HS-5 (cell line): ENCODE measurements at places on chromosomes 5 and 9.

DNA sequence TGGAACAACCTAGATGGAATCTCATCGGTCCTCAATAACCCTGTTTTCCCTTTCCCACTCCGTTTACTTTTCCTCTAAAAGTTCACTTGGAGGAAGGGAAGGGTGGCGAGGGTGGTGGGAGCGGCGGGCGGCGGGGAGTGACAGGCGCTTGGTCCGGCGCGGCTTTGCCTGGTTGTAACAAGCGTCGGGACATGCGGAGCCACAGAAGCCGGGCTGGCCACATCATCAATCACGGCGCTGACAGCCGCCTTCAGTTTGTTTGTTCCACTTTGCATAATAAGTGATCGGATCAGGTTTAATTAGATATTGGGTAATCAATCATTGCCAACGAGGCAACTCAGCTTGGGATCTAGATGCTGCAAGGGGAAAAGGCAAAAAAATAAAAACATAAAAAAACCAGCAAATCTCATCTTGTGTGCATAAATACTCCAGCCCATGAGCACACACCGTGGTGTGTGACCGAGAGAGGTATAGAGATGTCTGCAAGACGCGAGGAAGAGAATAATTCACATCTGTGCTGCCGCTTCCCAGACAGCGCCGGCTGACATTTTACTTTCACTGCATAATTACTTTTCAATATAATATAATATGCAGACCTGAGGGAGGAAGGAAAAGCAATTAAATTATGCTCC lies 396.2 kb upstream of the IRX4 start:
- DNase-seq: no peak

GRCh38 chr5:154395407-154396106 lies 50.2 kb upstream of the SAP30L start:
- no peak for DNase-seq

- DNase-seq: no peak
These were observed 28.7 kb downstream of the DNAJC21 start for GRCh38 chr5:34957857-34958690.

- no peak for DNase-seq
These were observed 101.8 kb downstream of the TLE4 start for GRCh38 chr9:79673614-79674013.

- no peak for DNase-seq
These were observed 525.1 kb downstream of the TAF11L14 start for GRCh38 chr5:18159331-18159730.

GRCh38 chr9:97969014-97969413 lies 14.1 kb upstream of the ANP32B start:
- no peak for DNase-seq

DNA sequence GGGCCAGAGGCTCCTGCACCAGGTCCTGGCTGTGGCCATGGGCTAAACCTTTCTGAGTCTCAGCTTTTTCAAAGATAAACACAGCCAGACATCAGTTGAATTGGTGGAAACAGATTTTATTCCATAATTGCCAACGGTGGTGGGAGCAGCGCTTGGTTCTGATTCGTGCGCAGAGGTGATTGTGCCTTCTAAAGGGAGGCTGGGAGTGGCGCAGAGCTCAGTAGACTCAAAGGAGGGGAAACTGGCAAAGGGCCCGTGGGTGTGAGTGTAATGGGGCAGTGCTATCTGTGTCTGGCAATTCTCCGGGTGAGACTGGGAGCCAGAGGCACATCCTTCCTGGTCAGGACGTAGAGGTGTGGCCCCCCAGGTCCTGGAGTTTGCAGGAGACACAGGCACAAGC lies 169.4 kb upstream of the PPP1R26 start:
- no peak for DNase-seq

- DNase-seq: no peak
These were observed 9.0 kb downstream of the RACK1 start for GRCh38 chr5:181234455-181235306.

DNA sequence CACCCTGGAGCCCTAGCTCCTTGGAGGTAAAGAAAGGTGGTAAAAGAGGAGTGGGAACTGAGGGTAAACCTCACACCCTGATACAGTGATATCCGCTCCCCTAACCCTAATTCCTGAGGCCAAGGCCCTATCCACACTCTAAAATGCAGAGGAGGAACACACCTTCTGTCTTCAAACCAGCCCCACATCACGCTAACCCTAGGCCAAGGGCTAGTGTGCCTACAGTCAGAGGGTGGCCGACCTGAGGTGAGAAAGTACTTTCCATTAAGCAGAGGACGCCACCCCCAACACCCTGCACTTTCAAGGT lies 590 bp downstream of the HDAC3 start:
- DNase-seq: no peak

DNA sequence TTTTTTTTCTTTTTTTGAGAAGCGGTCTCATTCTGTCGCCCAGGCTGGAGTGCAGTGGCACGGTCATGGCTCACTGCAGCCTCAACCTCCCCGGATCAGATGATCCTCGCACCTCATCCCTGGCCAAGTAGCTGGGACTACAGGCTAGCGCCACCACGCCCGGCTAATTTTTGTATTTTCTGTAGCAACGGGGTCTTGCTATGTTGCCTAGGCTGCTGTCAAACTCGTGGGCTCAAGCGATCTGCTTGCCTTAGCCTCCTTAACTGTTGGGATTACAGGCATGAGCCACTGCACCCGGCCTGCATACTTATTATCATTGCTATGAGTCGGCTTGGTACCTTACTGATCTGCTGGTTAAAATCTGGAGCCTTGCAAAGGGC lies 790 bp upstream of the IARS1 start:
- no peak for DNase-seq

- no peak for DNase-seq
These were observed 66.2 kb downstream of the PLK2 start for GRCh38 chr5:58393716-58394115.

- no peak for DNase-seq
These were observed 151.0 kb downstream of the C5orf15 start for GRCh38 chr5:133817456-133817855.

GRCh38 chr5:62979472-62979871 lies 400.9 kb downstream of the LRRC70 start:
- DNase-seq: no peak

DNA sequence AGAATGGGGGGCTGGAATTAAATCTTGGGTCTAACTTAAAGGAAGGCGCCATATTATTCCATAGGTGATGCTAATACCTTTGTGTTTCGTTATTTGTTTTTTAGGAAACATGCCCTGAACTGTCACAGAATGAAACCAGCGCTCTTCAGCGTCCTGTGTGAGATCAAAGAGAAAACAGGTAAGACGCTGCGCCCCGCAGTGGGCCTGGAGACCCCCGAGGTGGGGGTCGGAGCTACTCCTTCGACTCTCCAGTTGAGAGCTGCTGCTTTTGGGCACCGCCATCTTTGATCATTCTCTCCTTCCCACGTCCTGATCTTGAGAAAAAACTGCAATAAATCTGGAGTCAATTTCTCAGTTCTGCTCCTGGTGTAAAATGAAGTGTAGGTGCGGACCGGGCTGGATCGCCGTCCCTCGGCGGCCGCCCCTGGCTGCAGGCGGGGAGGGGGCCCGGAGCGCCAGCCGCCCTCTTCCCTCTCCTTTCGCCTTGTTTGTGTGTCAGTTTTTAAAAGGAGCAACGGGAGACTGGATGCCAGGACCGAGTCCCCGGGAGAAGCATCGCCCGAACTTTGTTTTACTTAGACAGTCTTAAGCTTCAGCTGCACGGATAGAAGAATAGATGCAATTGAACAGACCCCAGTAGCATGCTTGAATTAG lies 1.4 kb downstream of the PBX3 start:
- no peak for DNase-seq

DNA sequence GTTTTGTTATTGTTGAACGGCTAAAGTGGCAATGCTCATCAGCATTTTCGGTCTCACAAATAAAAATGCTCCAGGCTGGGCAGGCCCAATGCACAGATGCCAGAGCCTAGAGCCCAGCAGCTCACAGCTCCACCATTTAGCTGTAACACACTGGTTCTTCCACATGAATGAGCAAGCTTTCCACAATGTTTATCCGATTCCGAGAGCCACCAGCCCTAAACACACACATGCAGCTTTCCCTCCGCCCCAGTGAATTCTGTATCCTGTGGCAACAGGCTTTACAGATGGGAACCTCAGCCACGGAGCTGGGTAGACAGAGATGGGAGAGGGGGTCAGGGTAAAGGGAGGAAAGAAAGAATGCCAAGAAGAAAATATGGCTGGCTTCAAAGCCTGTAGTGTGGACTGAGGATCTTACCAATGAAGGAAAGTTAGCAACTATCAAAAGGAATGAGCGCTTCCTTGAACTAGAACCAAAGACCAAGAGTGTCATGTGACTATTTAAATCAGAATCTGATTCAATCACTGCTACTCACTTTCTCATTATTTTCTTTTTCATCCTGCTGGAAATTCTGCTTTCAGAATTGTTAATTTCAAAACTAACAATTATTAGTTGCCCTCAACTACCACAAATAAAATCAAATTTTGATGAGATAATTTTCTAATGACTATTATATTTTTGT lies 77.1 kb downstream of the MRPS27 start:
- DNase-seq: no peak

DNA sequence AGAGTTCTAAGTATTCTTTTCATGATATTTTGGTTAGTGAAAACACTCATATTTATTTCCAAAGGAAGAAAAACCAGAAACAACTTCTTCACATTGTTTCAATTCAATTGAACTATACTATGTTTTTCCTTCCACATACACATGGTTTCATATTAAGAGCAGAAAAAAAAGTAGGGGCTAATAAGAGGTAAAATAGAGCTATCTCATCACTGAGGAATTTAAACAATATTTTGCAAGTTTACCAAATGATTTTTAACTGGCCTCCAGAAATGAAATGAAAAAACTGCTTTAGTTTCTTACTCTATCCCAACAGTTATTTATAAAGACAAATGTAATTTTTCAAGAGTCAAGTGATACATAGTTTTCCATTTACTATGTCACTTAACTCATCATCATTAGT lies 233.5 kb downstream of the RFX3 start:
- DNase-seq: no peak

- no peak for DNase-seq
These were observed 32.2 kb downstream of the FRMPD1 start for GRCh38 chr9:37682951-37683350.

GRCh38 chr5:101679816-101680215 lies 616.3 kb downstream of the SLCO4C1 start:
- no peak for DNase-seq

DNA sequence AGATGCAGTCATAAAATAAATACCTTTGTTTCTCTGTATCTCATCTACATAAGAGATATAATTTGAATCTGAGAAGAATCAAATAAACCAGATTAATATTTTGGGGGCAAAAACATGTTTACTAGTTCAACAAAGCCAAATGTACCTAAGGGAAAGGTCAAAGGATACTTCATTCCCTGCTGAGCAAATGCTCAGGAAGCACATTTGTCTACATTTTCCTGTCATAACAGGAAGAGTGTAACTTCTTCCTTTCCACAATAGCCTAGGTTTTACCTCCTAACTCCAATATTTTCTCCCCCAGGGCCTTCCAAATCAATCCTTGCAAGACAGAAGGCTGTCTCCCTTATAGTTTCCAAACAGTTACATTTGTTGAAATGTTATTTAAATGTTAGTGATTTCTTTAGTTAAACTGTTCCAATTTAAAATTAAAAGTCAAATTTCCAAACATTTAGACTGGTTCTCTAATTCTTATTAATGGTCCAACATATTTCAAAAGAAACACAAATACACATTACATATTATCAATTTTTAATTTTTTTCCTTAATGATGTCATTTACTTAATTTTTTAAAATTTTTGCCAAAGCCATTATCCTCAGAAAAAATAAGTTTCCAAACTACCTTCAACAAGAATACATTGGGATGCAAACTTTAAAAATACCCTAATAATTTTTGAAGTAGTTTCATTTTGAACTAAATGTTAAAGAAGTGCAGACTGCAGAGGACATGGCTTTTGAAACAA lies 67.8 kb downstream of the MEF2C start:
- no peak for DNase-seq

DNA sequence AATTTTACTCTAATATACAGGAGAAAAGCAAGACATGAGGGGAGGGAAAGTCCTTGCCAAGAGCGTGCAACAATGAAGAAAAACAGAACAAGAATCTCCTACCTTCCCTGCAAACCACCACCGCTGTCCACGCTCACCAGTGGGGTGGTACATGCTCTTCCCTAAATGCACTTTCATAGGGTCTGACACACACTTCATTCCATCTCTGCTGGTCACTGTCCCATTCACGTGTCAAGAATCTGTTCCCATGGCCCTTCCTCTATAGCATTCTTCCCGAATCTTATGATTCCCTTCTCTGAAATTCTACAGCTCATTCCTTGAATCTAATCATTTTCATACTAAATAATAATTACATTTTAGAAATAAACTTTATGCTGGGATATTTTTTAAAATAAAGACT lies 11.4 kb upstream of the DNAH5 start:
- DNase-seq: peak; percentile 74

GRCh38 chr9:89896806-89897340 lies 292.1 kb downstream of the GADD45G start:
- DNase-seq: no peak

DNA sequence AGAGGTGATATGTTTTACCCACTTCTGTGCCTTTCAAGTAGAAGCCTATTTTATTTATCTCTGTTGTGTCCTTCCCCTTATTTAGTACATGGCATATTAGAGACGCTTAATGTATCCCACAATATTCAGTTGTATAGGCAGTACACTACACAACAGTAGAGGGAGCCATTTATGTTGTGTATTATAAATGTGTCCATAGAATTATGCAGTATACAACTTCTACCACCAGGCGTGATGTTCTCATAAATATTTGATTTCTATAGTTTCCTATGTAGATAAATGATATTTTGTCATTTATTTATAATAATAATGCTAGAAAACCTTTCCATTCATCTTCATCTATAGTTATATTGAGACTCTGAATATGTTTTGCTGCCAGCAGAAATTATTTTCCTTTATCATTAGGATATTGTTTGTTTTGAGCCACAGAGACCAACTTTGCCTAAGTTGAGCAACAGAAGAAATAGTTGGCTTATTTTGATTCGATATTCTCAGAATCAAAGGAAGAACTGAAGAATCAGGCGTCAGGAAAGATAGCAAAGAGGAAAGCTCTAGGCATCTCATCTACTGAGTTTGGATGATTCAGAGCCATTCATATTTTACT lies 81.7 kb downstream of the ADAMTS19 start:
- peak; percentile 29 for DNase-seq

DNA sequence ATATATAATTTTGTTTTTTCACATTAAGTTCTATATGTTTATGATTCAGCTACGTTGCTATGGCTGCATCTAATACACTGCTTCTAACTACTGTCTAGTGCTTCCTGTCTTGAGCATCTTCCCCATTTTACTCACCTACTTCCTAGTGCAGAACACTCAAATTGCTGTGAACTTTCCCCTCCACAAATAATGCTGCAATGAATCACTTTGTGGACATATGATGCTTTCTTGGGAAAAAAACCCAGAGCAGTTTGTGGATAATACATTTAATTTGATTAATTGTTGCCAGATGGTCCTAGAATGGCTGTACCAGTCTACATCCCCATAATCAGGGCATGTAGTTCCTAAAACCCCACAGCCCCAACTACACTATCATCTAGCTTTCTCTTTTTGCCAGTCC lies 18.5 kb downstream of the CD180 start:
- DNase-seq: no peak
